EH (cell line): ENCODE measurements at places on chromosomes 1 and 21.

- no peak for DNase-seq
Measured at GRCh38 chr1:61156576-61157467, 74.5 kb downstream of the NFIA start.

GRCh38 chr1:218994615-218995014 is 179.1 kb upstream of the LYPLAL1 start:
- DNase-seq: no peak

DNA sequence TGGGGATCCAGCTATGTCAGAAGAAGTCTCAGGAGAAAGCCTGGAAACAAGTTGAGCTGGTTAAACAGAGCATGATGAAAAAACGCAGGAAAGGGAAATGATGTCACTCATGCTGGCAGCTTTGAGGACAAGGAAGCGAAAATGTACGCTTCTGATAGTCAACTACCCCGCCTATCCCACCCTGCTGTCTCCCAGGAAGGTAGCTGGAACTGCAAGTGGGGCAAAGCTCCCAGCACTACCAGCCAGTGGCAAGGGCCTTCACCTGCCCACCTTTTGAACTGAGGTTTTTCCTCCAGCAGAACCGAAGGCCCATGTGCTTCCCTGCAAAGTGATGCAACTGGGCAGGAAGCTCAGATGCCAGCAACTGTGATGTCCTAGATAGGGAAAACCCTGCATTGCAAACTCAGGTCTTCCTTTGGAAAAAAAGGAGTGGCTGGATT is 6.3 kb upstream of the IL20 start:
- no peak for DNase-seq

- no peak for DNase-seq
Measured at GRCh38 chr1:21257431-21258135, 32.7 kb downstream of the ECE1 start.

- peak; percentile 72 for DNase-seq
Measured at GRCh38 chr1:50977575-50978143, 7.6 kb downstream of the CDKN2C start.

GRCh38 chr1:32817815-32818786 is 648 bp downstream of the S100PBP start:
- DNase-seq: peak; percentile 79

DNA sequence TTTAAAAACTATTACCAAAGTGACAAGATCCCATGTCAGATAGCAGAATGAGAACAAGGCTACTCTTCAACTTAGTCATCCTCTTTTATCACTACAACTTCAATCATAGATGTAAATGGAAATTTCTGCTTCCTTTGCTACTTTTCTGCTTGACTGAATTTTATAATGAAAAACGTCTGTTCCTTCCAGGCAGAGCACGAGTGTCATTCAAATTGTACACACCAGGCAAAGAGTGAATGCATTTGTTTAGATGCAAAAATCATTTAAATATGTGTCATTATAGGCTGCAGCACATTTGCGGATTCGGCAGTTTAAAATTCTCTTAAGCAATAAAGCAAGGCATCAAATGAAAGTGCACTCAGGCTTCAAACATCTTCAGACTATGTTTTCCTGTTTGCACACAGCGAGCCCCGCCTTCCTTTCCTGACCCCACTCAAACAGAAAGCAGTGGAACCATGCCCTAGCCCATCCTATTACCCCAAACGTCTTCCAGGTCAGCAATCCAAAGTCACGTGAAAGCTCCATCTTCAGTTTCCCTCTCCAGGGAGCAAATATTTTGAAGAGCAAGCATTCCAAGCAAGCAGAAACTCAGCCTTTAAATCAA is 99.6 kb downstream of the APP start:
- peak; percentile 79 for DNase-seq

DNA sequence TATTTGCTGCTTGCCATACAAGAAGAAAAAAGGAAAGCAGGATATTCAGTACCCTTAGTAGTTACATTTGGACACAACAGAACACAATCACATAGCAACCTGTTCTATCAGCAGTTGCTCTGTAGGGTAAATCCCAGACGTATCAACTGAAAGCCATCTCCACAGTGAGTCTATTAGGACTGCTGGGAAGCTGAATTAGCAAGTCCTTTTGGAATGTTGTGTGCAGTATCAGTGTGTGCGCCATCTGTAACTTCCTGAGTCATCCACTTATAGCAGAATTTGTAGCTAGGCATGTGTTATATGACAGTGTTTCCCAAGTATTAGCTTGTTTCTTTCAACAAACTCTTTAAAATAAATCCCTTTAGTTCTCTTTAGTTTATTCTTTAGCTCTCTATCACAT is 21.3 kb downstream of the CCDC30 start:
- DNase-seq: peak; percentile 86

DNA sequence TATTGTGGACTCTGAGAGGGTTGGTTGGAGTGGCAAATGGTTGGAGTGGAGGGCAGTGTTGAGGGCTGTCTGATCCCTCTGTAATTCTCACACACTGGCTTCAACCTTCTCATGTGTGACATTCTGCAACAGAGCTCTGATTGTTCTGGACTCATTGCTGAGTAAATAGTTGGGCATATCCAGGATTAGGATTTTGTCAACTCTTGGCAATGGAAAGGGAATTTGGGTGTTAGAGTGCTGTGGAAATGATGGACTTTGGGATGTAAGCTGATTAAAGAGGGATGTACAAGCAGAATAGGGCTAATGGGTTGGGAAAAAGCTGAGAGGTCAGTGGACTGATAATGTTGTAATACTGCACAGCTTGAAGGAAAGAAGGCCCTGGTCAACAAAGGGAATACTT is 16.5 kb downstream of the TLCD4 start:
- no peak for DNase-seq

GRCh38 chr21:41854426-41854995 is 24.6 kb downstream of the PRDM15 start:
- no peak for DNase-seq

- DNase-seq: no peak
Measured at GRCh38 chr1:17381161-17381560, 9.2 kb downstream of the PADI6 start.

DNA sequence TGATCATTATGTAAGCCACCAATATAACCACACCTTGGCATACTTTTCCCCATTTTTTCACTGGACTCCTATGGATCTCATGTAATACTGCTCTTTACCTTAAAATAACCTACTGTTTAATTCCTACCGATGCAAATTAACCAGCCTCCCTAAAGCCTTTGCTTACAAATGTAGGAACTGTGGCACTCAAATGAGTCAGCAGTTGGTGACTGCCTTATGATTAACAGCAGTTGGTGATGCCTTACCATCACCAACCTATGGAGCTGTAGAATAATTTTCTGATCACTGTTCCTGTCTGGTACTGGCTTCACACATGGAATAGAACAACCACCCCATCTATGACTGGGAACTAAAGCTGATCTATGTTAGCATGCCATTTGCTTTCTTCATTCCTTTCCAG is 7.8 kb upstream of the NUDT17 start:
- DNase-seq: no peak

- DNase-seq: peak; percentile 86
Measured at GRCh38 chr1:31483012-31483946, 70.3 kb downstream of the SERINC2 start.

DNA sequence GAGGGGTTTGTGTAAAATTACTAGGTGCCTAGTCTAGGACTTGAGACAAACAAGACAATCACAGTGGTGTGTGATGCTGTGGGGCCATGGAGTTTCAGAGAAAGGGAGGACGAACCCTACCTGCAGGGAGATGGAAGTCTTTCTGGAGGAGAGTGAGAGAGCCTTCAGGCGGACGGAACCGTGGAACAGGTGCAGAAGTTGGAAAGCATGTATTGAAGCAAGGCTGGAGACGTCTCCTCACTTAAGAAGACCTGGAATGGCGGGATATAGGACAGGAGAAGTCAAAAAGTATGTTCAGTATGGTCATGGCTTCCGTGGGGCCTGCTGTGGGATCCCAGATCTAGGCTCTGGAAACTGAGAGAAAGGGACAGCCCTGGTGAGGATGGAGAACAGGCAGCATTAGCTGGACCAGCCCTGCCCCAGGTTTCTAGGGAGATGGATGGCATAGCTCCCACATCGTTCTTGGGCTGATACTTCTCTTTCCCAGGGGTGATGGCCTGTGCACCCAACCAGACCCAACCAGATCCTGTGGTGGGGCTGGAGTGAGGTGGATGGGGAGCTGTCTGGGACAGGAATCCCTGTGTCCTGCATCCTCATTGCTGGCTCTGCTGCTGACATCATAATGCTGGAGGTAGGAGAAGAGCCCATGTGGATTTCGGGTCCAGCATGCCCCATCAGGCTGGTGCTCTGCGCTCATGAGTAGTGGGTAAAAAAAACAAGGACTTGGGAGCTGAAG is 15.0 kb upstream of the LRP8 start:
- no peak for DNase-seq

GRCh38 chr21:17488620-17489019 is 24.2 kb upstream of the CXADR start:
- no peak for DNase-seq

GRCh38 chr1:205137901-205138300 is 16.1 kb upstream of the RBBP5 start:
- no peak for DNase-seq

- peak; percentile 58 for DNase-seq
Measured at GRCh38 chr21:40254540-40255465, 387.6 kb downstream of the PCP4 start.
